ENCODE measurements at places on chromosomes 7 and 10.

GRCh38 chr7:55502124-55502857, 70.0 kb downstream of the VOPP1 start:
- DNase-seq: no peak

DNA sequence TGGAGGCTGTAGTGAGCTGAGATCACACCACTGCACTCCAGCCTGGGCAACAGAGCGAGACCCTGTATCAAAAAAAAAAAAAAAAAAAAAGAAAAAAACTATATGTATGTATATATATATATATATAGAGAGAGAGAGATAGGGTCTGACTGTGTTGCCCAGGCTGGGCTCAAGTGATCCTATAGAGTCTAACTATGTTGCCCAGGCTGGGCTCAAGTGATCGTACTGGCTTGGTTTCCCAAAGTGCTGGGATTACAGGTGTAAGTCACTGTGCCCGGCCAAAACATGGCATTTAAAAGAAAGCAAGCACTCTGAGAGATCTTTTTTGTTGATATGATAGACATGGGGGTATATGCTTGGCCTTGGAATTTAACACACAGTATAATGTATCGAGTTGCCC, 20.0 kb downstream of the CYP17A1 start:
- DNase-seq: no peak

GRCh38 chr7:138008588-138009349, 6.9 kb upstream of the CREB3L2 start:
- peak; percentile 69 for DNase-seq

DNA sequence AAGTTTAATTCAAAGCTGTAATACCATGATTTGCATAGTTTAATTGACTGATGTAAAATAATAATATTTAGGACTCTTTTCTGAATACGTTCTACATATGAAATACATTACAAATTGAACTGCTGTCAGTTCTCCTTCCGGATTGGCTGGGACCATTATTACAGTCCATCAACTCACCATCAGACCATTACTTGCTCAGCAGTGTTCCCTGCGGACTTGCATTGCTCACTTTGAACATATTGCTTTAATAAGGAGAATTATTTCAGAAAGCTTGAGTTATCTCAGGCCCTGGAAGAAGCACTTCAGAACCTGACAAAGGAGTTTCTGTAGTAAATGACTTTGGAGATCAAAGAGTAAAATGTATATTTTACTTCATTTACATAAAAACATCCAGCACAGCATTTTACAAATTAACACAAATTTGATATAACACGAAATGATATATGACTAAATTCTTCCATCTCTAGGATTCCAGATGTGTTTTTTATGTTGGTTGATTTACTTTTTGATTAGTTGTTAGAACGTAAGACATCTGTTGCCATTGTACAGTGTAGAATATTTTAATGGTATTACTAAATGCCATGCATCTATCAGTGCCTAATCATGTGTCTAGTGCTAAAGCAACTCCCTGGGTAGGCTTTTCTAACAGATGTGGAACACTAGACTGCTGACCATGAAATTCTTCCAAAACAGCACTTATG, 418.5 kb upstream of the SEMA3A start:
- no peak for DNase-seq

DNA sequence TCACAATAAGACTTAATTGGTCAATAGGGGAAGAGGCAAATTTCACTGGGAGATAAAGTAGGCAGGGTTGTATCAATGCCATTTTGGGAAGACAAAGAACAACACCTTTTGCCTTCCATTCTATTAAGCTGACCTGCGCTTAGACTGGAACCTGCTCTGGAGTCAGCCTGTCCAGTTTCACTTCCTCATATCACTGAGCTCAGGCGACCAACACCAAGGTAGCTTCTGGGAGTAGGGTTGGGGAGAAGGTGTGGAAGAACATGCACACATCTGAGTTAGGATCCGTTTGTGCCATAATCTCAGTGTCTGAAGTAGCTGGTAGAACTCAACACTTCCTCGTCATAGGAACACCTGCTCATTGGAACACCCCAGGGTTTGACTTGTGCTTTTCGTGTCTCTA, 527.4 kb upstream of the IGFBP3 start:
- no peak for DNase-seq

DNA sequence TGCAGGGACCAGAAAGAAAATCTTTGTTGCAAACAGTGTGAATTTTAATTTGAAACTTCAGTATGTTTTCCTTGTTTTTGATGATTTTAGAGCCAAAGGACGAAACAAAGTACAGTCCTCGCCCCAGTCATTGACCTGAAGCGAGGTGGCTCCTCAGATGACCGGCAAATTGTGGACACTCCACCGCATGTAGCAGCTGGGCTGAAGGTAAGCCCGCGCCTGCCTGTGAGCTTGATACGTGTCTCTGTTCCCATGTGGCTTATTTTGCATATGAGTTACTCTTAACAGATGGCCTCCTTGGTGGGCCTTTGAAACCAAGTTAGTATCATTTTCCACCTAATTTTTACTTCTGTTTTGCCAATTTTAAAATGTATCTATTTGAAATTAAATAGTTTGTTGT, 12.3 kb downstream of the RBM17 start:
- no peak for DNase-seq

DNA sequence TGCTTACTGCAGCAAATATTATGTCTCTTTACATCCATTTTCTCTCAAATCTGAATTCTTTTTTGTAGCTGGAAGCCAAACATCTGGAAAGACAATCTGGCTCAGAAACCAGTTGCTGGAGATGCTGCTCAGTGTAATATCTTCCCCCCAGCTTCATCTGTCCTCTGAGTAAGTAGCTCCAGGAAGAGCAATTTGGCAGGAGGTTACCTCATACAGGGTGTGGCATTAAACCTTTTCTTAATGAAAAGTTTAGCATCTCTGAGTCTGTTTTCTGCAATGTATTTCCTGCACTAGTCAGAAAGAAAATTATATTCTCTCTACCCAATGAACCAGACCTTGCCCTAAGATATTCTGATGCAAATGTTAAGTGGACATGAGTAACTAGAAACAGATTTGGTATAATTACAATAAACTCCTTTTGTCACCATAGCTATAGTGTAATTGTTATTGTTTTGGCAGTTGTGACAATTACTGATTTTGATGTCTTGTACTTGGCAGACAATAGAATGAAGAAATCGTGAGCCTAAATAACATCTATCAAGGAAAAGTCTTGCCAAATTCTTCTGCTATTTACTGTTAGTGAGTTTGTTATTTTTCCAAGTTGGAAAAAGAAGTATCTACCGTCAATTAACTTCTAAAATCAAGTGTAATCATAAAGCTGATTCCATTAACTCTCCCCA, 123.3 kb downstream of the WDFY4 start:
- no peak for DNase-seq

DNA sequence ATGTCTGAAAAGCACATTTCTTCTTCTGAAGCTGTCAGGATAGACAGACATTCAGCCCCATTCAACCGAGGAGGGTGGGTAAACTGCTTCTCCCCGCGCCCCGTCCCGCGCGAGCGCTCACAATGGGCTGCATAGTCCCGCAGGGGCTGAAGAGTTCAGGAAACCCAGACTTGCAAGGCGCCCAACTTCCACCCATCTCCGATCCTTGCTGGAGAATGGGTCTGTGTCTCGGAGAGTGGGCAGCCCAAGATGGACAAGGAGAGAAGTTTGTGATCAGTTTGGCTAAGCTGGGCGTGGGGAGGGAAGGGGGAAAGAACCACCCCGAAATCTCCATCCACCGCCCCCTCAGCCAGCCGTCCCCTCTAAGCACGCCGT, 686 bp downstream of the AASS start:
- DNase-seq: peak; percentile 63

All from mesenchymal stem cell (in vitro differentiated cells and primary cell).